HEK293T (cell line): ENCODE measurements at places on chromosomes 5 and 9.

DNA sequence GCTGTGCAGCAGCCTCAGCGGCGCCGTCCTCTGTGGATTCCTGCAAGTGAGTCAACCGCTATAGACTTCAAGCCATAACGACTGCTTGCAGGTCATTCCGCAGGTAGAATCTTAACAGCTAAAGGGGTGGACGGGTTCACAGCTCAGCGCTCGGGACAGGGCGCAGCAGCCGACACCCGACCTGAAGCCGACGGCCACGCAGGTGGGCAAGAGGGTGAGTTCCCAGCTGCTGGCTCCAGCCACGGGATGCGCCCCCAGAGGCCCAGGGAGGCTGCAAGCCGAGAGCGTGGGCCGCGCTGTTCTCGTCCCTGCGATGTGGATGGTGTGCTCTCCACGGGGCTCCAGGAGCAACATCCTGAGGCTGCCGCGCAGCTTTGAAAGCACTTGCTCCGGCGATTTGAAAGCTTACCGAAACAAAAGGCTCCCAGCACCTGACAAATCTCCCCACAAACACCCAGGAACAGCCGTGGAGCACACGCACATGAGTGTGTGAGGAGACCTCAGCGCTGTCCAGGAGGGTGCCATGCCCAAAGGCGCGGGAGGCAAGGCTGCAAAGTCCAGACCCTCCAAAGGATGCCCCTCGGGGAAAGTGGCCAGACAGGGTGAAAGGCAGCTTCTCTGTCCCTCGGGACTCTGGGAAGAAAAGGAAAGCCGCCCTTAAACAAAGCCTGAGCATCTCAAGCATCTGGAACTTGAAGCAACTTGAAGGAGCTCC is 48.7 kb downstream of the EXD3 start:
- DNase-seq, result no peak

- no peak for DNase-seq
These were observed 1.8 kb downstream of the CTXN3 start for GRCh38 chr5:127650649-127651048.

- DNase-seq, result no peak
These were observed 1185.1 kb upstream of the C9orf72 start for GRCh38 chr9:28758341-28758740.

DNA sequence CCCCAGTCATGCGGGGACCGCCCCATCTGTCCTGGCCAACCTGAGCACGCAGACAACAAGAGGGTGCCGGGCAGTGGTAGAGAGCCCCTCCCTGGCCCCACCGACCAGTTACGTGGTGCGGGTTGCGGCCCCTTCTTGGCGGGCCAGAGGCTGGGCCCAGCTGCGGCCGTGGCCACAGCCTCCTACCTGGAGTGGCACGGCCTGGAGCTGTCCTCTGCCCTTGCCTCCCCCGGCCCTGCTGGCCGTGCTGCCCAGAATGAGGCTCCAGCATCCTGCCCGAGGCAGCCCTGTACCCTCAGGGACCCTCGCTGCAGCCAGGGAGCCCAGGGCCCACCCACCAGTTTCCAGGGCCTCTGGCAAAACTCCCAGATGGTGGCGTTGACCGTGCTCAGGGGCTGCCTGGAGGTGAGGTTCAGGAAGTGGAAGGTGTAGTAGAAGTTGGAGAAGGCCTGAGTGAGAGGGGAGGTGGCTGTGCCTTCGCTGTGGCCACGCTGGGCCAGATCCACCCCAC is 5.7 kb downstream of the ENTPD8 start:
- DNase-seq, result no peak

GRCh38 chr5:133396814-133397213 is 215.5 kb downstream of the FSTL4 start:
- DNase-seq, result no peak

- DNase-seq, result no peak
These were observed 22.1 kb upstream of the RARS1 start for GRCh38 chr5:168464214-168464613.

- peak; percentile 6 for DNase-seq
These were observed 320.8 kb downstream of the CCDC171 start for GRCh38 chr9:15873573-15874177.

GRCh38 chr9:84137968-84138367 is 157.4 kb downstream of the RMI1 start:
- no peak for DNase-seq
